ENCODE measurements at places on chromosomes 4 and X. TPM values are rescaled to one million over a fixed set of nuclear protein-coding genes. Genes with fewer than 3 reads are reported as not detected.

GRCh38 chrX:39609941-39610340, 487.8 kb downstream of the BCOR start:
- no peak for DNase-seq

DNA sequence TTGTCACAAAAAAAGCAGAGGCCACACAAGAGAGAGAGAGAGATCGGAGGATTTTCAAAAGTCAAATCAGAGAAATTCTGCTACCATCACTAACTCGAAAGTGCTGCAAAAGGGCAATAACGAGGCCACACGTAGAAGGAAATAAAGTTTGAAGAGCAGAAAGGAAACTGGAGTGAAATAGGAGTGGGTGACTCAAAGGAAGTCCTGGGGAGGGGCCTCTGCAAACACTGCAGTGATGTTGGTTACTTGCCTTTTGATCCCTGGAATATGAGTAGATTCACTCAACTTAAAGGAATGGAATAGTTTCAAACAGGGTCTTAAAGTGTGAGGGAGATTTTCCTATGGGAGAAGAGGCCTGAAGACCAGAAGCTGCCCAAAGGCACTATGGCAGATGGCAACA, 663.4 kb upstream of the LCORL start:
- DNase-seq, result no peak

DNA sequence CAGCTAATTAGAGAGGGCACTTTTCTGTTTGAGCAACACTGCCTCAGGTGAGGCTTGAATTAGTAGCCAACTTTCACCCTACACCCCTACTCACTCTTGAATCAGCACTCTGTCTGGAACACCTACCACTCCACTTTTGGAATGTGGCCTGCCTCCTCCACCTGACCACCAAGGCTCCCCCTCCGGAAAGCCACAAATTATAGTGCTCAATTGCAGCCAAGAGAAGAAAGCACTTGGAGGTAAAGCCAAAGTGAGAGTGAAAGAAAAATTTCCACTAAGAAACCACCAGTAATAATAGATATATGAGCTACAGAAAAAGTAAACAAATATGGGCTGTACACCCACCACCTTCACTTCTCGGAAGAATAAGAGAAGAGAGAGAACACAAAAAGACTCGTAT, 41.1 kb downstream of the PPP3CA start:
- DNase-seq, result no peak

GLUD2 gene
- total RNA-seq, result 5.6 TPM

SPANXB1 gene
- not detected for total RNA-seq

SFRP2 gene
- total RNA-seq, result 3.7 TPM

SPACA5 gene
- total RNA-seq, result not detected
